ENCODE measurements at places on chromosomes 3 and 15.

DNA sequence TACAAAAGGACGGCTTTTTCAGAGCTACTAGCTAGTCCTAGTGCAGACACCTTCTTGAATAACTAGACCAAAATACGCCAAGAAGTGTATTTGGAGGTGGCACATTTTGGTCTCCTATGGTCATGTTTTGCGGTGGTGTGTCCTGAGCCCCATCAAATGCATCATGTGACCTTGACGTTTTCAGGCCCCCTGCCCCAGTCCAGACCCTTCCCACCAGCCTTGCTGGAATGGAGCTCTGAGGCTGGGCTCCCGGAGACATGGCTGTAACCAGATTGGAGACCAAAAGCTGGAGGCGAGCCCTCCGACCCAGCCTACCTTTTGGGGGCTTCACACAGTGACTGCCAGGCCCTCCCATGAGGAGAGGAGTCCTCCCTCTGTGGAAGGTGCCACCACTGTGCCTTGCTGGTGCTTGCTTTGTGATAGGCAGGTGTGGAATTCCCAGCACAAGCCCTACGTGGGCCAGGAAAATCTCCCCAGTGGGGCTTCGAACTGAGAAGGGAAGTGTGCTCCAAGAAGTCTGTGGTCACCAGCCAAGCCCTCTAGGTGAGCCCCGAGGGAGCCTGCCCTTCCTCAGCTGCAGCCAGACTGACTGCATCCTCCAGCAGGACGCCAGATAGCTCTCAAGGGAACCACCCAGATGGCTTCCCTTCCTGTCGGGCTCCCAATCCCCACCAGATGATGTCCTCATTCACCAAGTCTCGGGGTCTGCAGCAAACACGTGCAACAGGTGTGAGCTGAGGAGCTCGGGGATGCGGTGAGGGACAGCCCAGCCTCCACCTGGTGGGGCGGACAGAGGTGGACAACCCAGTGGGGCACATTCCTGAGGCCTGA, 126.2 kb downstream of the ASB7 start:
- DNase-seq = no peak

- DNase-seq = no peak
These were observed 26.9 kb downstream of the ATOSA start for GRCh38 chr15:52652286-52652685.

DNA sequence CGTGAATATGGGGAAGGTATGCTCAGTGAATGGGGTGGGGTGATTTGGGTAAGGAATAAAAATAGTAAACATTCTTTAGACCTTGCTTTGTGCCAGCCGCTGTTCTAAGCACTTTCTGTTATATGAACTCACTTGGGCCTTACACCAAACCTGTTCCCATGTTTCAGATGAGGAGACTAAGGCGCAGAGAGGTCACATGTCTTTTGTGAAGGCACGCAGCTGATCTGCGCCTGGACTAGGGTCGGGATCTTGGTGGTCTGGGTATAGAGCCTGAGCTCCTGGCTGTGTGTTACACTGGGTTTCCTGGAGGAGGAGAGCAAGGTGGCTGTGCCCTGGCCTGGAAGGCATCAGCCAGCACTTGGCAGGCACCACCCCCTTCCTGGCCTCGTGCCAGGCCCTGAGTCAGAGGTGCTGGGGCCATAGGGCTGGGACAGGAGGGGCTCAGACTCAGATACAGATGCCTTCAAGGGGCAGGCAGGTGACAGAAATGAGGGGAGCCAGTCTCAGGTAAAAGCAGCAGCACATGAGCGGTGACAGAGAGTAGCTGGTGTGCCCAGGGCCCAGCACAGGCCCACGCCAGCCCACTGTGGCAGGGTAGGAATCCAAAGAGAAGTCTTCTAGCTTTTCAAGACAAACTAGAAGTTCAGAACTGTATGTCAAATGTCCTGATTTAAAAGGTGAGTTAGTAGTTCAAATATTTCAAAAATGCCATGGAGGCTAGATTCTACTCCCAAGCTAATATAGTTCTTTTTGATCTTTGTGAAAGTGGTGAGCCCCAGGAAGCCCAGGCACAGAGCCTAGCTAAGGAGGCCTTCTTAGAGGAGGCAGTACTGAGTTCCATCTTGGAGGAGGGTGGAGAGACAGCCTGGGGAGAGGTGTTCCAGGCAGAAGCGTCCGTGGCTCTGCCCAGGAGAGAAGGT, 83.1 kb downstream of the DNAJB8 start:
- DNase-seq = peak; percentile 43

- no peak for DNase-seq
These were observed 158.8 kb upstream of the IQSEC1 start for GRCh38 chr3:13231781-13232666.

DNA sequence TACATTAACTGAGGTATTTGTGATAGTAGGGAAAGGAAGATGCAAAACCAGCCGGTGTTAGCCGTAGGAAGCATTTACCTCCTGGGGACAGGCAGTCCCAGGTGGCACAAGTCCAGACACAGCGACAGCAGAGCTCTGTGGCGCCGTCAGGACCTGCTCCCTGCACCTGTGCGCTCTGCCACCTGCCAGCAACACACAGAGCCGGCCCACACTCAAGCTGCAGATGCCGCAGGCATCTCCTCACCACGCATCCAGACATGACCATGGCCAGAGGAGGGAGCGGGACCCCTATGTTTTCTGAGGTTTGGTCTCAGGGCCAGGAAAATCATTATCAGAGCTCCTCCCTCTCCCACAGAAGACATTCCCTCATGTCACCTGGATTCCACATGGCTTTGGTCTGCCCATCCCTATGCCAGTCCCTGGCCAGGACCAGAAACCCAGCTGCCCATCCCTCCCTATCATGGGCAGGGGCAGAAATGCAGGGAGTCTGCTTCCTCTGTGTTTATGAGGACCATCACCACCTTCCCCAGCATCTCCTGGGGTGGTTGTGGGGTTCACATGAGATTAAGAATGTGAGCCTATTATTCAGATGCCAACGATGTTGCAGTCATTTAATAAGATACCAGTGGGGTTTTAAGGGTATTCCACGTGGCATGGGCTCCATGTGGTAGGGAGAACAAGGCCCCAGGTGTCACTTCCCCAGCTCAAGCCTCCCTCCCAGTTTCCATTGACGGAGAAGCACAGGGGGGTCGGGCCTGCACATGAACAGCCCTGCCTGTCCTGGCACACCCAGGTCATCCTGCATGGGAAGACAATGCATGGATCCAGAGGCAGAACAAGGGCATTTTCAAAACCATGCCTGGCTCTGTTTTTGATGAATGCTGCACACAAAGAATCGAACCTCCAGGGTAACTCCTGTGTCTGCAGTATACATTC, 251.1 kb downstream of the OCA2 start:
- DNase-seq = no peak

DNA sequence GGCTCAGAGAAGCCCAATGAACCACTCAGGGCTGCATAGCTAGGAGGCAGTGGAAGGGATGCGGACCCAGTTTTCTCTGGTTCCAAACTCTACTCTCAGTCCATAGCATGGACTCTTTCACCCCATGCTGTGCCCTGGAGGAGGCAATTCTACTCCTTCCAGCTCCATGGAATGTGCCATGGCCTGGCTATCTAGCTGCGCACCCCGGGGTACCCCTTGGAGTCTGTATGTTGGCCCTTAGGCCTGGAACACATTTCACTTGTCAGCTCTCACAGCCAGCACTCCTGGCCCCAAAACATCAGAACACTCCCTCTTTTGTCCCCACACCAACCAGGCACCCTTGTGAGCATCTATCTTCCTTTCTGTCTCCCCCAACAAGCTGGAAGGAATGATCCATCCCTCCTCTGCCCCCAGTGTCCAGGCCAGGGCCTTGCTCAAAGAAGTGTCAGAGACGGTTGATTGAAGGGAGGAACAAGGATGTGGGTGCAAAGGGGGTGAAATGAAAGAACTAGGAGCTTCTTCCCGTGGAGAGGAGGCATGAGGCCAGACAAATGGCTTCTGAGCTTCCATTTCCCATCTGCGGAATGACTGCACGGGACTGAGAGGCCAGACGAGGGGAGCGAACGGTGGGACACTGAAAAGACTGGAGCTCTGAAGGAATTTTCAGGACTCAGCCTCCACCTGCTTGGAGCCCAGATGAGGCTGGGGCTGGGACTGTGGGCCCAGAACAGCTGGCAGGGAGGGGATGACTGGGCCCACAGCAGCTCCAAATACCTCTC, 2.8 kb downstream of the PRSS50 start:
- no peak for DNase-seq

- no peak for DNase-seq
These were observed 19.3 kb downstream of the CPOX start for GRCh38 chr3:98574132-98574531.

DNA sequence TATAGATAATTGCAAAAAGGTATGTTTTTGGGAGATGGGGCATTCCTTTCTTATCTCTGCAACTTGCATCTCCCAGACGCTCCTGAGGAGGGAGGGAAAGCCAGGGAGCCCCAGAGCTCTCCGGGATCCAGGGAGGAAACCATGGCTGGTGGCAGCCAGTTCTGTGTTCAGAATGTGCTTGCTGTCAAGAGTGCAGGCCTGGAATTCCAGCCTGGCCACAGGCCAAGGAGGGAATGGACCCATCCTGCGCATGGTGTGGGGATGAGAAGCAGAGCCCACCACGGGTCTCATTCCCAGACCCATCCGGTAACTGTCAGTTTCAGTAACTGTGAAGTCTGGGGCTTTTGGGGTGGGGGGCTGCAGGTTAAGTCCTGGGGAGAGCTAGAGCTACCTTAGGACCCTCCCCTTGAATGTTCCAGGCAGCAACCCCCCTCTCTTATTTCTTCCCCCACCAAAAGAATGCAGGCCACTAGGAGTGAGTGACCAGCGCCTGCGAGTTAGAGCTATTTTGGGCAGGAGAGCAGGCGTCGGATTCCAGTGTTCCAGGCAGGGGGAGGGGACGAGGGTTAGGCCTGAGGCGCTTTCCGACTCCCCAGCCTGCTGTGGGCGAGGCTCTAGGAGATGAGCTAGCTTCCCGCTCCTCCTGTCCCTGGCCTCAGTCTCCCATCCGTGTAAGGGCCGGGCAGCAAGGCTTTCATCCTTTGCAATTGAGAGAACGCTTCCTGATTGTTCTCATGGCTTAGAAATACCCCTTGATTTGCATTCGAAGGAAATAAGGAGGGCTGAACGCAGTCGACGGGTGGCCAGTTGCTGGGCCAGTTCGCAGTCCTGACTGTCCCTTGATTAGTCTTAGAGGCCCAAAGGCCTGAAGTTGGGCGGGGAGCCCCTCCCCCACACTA, 781 bp upstream of the DAG1 start:
- no peak for DNase-seq

DNA sequence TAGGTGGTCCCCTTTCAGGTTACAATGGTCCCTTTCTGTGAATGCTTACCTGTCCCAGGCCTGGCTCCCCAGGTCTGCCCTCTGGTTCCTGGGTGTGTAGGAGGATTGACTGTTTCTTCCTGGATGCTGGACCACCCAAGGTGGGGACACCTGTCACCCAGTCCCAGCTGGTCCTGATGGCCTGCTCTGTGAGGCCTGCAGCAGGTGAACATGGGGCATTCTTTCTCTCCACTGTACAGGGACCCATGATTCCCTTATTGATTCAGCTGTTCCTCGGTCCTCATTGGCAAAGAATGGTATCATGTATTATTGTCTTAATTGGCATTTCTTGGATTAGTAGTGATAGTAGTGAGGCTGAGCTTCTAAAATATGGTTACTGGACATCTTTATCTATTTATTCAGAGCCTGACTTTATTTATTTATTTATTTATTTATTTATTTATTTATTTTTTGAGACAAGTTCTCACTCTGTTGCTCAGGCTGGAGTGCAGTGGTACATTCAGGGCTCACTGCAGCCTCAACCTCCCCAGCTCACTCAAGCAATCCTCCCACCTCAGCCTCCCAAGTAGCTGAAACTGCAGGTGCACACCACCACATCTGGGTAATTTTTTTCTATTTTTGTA, 8.8 kb upstream of the DNAJA4 start:
- DNase-seq = no peak

DNA sequence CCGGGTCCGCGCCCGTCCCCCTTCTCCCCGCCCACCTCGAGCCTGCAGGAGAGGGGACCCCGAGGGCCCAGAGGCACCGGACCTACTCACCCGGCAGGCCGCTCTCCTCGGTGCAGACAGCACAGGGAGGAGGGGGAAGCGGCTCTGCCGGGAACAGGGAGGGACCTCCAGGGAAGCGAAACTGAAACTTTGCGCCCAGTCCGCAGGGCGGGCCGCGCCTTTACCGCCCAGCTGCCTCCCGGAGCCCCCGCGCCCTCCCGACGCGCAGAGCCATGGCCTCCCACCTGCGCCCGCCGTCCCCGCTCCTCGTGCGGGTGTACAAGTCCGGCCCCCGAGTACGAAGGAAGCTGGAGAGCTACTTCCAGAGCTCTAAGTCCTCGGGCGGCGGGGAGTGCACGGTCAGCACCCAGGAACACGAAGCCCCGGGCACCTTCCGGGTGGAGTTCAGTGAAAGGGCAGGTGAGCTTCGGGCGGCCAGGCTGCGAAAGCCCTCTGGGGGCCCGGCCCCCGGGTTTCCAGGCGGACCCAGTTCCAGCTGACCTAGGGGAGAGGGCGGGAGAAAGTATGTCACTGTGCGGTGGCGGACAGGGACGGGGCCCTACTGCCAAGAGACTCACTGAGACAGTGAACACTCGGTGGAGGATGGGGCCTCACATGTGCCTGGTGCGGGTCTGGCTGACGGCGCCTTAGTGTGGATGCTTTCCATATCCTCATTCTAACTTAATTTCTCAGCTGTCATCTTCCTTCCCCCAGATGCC, at the start of the genes DTX3L and PARP9:
DTX3L (plus strand) TSS at position 184 of the 758 bp plus-strand sequence; CDS start at position 273, 89 bp downstream.
PARP9 (minus strand) TSS at position 146 of the 758 bp plus-strand sequence. CDS start 4,680 bp downstream, outside the sequence.
- no peak for DNase-seq

DNA sequence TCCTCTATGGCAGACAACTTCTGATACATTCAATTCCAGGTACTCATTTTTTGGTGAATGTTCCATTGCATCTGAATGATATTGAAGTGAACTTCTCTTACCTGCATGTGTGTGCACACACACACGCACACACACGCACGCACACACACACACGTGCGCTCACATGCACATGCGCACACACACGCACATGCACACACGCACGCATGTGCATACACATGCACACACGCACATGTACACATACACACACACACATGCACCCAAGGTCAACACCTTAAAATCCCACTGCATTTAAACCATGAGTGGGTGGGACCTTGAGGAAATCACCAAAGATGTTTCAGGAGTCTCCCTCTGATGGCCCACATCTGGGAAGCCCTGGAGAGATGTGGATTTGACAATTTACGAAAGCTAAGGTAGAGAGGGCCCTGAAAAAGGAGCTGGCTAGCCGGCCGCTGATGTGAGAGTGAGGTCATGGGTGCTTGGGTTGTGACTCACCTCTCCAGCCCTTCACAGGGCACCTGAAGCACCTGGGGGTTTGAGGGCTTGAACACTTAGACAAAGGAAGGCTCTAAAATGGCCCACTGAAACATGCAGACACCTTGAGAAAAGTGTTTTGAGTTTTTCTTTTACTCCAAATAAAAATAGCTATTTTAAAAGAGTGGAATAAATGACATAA, 269.1 kb upstream of the LRRFIP2 start:
- no peak for DNase-seq
